ENCODE measurements at places on chromosomes 7 and 10.

DNA sequence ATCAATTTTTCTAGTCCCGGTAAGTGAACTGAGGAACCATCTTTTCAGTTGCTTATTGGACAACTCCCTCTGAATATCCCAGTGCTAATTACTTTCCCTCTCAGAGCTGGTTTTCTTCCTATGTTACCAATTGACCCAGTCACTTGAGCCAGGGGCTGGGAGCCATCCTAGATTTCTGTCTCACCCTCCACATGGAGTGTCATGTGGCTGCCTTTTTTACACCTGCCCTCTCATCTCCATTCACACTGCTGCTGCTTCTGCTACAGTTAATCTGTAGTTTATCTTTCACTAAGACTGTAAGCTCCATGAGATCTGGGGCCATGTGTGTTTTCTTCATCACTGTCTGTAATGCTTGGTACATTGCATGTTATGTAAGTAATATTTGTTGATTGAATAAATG, 35.8 kb downstream of the VCL start:
- DNase-seq, result no peak

DNA sequence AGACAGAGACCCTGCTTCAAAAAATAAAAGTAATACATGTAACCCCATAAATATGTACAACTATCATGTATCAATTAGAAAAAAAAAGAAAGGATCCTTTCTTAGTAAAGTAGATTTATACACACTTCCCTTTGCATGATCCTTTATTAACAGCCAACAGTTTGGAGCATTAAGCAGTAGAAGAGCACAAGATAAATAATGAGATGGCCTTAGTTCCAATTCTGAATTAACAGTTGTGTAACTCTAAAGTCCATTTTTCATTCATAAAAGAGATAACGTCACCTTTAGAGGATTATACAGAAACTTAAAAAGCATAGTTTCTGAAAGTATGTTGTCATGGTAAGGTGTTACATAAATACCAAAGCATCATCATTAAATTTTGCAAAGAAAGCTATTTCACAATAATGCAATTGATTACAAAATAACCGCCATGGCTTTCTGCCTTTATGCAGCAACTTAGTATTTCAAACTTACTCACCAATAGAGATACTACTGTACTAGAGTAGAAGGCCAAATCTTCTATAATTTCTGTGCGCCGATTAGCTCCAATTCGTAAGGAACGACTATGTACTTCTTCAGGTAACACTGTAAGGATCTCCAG, 40.3 kb downstream of the TNPO3 start:
- DNase-seq, result no peak

- no peak for DNase-seq
Observed at GRCh38 chr10:22758867-22759266, 44.5 kb upstream of the PIP4K2A start.

GRCh38 chr7:106717254-106717954, 56.4 kb upstream of the CCDC71L start:
- no peak for DNase-seq

GRCh38 chr7:131011976-131012375, 278.0 kb upstream of the KLF14 start:
- DNase-seq, result no peak

- DNase-seq, result no peak
Observed at GRCh38 chr7:75967487-75967997, 26.9 kb downstream of the TMEM120A start.

GRCh38 chr10:84196941-84197340, 2.6 kb downstream of the CDHR1 start:
- no peak for DNase-seq

DNA sequence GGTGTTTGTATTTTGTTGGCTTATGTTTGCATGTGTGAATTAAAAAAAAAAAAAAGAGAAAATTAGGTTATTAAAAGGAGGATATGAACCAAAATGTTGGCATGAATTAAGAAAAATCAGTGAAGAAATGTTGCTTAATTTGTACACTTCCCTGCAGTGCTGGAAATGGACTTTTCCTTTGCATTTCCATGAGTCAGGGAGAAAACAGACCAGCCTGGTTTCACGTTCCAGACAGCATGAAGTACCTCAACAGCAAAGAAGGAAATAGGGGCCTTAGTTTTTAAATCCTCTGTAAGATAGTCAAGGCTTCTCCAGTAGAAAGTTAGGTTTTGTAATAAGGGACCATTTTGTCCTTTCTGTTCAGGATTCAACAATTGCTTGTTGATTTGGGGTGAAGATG, 159.7 kb downstream of the CELF2 start:
- no peak for DNase-seq

Measured in T47D (cell line).